ENCODE measurements at places on chromosomes 6 and 20. TPM values are rescaled to one million over a fixed set of nuclear protein-coding genes. Genes with fewer than 3 reads are reported as not detected.

The PLG gene
- total RNA-seq, result not detected

The SLC22A16 gene
- 0.91 TPM for total RNA-seq

The TRIM40 gene
- not detected for total RNA-seq

The ARMH2 gene
- total RNA-seq, result not detected

The UNC5CL gene
- total RNA-seq, result 0.64 TPM

The SCUBE3 gene
- 2.5 TPM for total RNA-seq

The GATA5 gene
- total RNA-seq, result not detected
